Glomerular endothelial cell (primary cell): ENCODE measurements at places on chromosomes 12 and 14.
A peak's percentile ranks its signal among the peaks of the same experiment; 100 is the strongest.

GRCh38 chr14:105508601-105509000 lies 17.6 kb downstream of the TEDC1 start:
- DNase-seq: no peak

- no peak for DNase-seq
These were observed 7.4 kb upstream of the PTGES3 start for GRCh38 chr12:56695327-56696101.

GRCh38 chr12:47099610-47100009 lies 19.9 kb upstream of the AMIGO2 start:
- no peak for DNase-seq

DNA sequence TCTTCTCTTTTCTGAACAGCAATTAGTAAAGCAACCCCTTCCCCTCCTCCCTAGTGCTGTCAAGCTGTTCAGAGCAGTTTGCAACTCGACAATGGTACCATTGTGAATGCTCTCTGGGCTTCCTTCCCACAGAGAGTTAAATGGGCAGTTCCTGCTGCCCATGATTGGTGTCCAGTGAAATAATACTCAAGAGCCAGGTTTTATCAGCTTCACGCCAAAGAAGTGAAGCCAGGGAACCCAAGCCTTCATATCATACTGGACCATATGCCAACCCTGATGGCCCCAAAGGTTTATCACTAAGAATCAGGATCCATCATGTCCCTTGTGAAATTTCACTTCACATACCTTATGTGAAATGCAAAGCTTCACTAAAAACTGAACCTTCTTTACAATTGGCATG lies 24.7 kb downstream of the INSM2 start:
- no peak for DNase-seq

DNA sequence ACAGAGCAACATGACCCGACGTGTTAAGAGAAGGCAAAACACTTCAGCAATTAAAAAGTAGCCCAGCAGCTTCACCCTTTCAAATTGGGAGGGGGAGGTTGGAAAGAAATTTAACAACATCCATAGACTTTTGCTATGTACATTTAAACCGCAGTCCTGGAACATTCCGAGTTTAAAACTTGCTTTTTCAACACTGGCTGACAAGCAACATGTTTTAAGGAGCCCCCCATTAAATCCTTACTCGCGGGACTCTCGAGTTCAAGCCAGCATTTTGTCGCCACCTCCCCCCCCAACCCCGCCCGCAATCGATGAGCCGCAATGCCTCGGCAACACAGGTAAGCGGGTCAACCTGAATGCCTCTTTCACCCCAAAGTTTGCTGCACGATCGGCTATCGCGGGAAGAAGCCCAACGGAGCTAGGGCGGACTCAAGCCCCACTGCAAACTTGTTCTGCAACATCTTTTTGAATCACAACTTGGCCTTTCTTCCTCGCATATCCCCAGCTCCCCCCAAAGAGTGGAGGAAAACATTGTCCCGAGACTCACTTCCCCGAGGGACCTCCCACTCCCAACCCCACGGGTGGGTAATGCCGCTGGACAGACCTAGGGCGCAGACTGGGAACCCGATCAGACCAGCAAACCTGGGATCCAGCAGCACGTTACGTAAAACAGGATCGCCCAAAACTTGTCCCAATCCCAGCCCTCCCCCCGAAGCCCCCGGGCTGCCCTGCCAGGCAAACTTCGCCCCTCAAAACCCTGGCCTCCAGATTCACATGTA lies 777 bp downstream of the ZFP36L1 start:
- DNase-seq: no peak

- no peak for DNase-seq
These were observed 1.7 kb downstream of the LARP4 start for GRCh38 chr12:50402264-50403000.

GRCh38 chr14:101630056-101630965 lies 69.0 kb downstream of the DIO3 start:
- no peak for DNase-seq

- no peak for DNase-seq
These were observed 33.7 kb downstream of the GPHN start for GRCh38 chr14:66541627-66542026.

GRCh38 chr12:45725631-45726602 lies 3.6 kb upstream of the ARID2 start:
- no peak for DNase-seq

- no peak for DNase-seq
These were observed 519 bp downstream of the MORN3 start for GRCh38 chr12:121668750-121669520.

- DNase-seq: no peak
These were observed 2.0 kb downstream of the ERP27 start for GRCh38 chr12:14936224-14936861.

- no peak for DNase-seq
These were observed 88.3 kb downstream of the FBXW8 start for GRCh38 chr12:116999066-116999465.

DNA sequence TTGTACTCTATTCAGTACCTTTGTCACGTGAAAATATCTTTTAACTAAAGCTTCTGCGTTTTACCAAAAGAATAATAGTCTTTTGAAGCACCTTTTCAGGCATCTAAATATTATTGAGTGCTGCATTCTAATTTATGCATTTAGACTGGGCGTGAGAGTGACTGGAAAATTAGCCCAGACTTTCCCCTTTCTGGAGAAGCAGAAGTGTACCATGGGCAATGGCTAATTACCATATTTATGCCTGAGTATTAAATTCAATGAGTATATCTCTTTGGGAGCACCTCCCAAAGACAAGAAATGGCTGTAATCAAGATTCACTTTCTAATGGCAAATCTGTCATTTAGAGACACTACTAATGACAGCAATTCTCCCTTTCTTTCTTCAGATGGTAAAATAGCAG lies 174.9 kb downstream of the LRRK2 start:
- no peak for DNase-seq

DNA sequence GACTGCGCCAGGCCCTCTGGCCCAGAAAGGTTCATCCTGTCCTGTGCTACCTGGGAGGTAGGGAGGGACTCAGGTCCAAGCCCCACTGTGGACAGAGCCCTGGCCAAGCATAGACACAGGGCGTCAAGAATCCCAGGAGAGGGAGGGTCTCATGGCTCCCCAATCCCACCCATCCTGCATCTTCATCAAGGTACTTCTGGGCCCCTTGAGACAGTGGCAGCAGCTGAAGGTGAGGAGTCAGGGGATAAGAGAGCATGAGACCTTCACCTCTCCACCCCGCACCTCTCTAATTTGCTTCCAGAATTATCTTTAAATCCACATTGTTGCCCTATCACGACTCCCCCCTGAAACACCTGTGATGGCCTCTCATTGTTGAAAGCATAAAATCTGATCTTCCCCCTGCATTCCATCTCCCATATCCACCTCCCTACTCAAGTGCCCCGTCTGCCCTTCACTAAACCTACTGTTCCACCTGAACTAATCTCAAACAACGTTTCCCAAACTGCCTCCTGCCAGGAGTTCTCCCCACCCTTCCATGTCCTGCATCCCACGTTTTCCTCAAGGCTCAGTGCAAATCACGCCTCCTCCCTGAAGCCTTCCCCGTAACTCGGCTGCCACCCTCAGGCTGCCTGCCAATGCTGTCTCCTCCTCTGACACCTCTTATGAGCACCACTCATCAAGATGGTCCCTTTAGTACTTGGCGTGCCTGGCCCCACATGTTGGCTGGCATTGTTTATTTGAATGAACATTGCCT lies 27.1 kb downstream of the KRT18 start:
- no peak for DNase-seq

DNA sequence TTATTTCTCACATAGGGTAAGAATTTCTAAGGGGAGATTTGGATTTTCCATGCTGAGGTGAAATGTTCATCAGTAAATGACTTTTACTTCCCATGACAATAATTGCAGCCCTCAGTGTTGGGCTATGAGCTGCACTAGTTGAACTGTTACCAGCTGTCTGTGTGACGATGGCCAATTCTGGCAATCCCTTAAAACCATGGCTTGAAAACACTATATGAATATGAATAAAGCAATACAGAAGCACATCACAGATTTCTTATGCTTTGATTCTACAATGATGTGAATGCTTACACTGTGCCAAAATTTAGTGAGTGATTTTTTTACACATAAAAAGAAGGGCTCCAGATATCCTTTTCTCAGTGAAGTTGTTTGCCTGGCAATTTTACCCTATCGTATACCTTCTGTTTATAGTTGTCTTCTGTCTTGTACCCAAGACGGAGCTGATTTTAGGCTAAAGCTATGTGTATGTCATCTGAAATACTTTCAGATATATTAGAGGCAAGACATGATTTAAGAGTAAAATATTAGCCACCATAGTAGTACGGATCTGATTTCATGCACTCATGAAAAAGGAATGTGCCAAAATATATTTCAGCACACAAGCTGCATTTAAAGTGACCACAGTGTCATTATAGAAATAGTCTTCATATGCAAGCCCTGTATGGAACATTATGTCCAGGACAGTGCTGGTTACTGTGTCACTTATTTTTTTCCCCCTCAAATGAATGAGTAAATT lies 52.0 kb downstream of the SLC38A4 start:
- no peak for DNase-seq

GRCh38 chr12:106189341-106189740 lies 50.6 kb upstream of the NUAK1 start:
- no peak for DNase-seq

GRCh38 chr12:94187361-94187760 lies 39.0 kb downstream of the PLXNC1 start:
- DNase-seq: no peak

- peak; percentile 97 for DNase-seq
These were observed at the start of gene KRT80 for GRCh38 chr12:52191841-52192791. TSS of gene KRT80 (minus strand) at chr12:52192014. CDS start at chr12:52191902, 112 bp downstream.

- no peak for DNase-seq
These were observed 22.3 kb downstream of the CRADD start for GRCh38 chr12:93699271-93700145.

GRCh38 chr14:74705613-74706500 lies 7.0 kb downstream of the AREL1 start:
- DNase-seq: no peak

DNA sequence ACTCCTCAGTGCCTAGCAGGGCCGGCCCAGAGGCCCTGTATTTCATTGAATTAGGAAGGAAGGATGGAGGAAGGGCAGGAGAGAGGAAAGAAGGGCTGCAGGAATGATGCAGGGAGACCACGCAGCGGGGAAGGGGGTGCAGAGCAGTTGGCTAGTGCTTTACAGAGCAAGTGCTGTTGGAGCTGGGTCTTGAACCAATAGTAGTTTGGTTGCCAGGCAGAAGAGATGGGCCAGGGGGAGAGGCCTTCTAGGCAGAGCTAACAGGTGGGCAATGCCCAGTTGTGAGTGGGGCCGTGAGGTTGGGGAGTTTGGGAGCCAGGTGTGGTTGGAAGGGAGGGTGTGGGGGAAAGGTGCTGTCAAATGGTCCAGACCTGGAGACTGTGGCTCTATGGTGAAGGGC lies 39.1 kb upstream of the SRSF5 start:
- DNase-seq: no peak

DNA sequence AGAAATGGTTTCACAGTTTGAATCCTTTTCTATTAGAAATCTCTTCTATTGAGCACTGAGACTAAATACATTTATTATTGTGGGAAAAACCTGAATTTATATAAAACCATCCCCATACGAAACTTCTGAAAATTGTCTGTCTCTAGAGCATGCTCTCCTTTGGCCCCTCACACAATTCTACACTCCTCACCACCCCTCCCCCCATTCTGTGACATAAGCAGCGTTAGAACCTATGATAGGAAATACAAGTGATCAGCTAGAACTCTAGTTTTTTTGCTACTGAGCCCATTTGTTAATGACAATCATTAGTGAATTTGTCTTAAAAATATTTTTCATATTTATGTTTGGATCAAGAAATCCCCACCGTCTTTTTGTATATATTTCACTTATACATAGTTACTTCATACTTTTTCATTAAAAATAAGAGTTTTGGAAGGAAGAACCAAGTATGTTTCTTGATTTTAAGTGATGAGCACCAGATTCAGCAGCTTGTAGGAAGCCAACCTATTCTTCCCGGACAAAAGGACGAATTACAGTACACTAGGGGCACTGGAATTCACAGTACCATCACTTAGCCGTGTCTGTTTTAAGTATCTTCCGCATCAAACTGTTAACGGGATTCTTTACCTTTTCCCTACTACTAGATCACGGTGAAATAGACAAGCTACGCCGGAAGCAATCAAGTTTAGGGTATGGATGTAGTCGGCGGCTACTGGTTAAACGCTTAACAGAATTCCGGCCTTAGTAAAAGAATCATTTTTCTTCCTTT lies 724 bp downstream of the GTSF1 start:
- no peak for DNase-seq

DNA sequence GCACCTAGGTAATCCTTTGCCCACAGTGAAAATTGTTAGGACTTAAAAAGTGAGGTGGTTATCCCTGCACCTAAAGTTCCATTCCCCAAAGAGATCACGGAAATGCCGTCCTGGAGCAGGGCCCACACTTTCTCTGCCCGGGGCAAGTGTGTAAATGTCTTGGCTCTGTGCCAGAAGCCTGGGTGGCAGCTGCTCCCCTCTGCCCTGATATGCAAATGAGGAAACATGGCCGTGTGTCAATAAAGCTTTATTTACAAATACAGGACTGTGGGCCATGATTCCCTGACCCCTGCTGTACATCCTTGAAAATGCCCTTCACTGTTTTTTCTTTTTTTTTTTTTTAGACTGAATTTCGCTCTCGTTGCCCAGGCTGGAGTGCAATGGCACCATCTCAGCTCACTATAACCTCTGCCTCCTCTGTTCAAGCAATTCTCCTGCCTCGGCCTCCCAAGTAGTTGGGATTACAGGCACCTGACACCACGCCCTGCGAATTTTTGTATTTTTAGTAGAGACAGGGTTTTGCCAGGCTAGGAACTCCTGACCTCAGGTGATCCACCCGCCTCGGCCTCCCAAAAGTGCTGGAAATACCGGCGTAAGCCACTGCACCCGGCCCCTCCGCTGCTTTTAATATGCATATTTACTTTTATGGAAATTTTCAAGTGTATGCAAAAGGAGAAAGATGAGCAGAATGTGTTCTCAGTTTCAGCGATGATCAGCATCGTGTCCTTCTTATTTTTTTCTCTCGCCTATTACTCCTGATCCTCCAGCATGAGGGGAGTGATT lies 75.5 kb downstream of the GALNT9 start:
- no peak for DNase-seq

GRCh38 chr12:37720846-37721245 lies 595.7 kb upstream of the ALG10B start:
- DNase-seq: no peak

GRCh38 chr12:3697311-3697870 lies 55.5 kb downstream of the CRACR2A start:
- DNase-seq: no peak

DNA sequence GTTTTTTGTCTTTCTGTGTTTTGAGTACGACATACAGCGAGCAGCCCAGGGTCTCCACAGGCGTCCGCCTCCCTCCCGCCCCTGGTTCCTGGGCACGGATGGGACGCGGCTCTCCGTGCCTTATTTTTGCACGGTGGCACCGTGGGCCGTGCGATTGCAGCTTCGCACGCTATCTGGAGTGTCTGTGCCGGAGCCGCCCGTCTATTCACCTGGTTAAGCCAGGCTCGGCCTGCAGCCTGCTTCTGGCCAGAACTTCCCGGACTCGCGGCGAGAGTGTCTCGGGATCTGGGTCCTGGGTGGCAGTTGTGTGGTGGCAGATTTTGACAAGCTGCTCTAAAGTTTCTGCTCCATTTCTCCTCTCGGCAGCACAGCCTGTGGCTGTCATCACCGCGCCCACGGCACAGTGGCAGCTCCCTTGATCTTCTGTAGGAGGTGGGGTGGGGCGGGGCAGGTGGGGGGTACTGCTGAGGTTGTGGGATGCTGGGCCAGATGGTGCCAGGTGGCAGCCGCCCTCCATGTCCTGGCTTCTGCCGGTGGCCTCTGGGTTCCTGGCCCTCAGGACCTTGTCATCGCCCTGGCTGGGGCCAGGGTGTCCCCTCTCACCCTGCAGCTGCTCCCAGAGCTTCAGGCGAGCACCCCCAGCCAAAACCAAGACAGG lies 2.9 kb downstream of the MMP17 start:
- no peak for DNase-seq
